ENCODE measurements at places on chromosomes 5 and 9.

GRCh38 chr9:120571443-120572257 is 8.3 kb downstream of the CDK5RAP2 start:
- DNase-seq: no peak

DNA sequence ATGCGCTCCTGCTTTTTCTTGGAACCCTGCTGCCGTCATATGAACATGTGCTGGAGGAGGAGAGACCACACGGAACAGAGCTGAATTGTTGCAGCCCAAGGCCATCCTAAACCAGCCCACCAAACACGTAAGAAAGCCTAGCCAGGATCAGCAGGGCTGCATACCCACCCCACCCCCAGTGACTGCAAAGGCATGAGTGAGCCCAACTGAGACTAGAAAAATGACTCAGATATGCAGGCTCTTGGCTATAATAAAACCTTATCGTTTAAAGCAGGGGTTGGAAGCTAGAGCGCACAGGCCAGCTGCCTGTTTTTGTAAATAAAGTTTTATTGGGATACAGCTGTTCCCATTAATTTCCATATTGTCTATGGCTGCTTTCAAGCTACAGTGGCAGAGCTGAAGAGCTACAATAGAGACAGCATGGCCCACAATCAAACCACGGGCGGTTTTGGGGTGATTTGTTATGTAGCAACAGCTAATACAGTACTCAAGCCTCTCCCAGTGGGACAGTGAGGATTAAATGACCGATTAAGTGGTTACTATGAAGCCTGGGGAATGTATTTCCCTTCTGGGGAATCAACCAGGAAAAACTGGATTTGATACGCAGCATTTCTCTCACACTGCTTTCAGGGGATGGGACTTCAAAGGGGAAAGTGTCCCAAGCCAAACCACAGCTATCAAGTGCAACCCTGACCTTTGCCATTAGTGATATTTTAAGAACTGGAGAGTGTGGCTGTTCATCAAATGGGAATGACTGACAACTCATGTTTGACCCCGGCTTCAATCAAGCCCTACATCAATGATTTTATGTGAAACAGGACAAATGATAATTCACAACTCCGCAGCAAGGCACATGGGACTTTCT is 6.3 kb downstream of the SHB start:
- no peak for DNase-seq

DNA sequence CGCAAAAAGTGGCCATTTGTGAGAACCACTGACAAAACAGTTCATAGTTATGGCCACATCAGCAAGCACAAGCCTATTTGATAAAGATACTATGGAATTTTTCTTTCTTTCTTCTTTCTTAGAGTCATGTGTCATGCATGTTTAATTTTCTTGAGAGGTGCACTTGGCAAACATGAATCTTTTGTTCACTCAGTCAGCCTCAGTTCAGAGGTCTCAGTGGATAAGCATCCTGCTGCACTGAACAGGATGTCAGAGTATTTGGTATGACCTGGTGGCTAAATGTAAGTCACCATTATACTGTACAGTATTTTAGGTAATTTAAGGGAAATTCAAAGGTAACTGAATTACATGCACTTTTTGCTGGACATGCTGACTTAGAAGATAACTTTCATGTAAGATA is 5.4 kb downstream of the NNT start:
- no peak for DNase-seq

DNA sequence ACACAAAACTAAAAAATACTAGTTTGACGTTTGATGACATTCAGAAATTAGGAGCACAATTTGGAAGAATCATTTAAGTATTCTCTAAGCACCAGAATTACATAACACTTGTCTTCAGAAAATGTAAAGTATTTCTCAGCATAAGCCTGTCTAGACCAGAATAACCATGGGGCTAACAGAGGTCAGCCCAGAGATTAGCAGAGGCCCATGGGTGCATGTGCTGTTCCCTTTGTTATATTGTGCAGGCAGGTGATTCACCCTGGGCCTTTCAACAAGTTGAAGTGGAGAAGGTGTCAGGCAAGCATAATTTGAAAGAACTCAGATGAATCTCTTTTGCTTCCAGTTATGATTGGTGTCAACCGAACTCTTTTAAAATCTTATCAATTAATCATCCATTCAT is 227.9 kb downstream of the LURAP1L start:
- no peak for DNase-seq

DNA sequence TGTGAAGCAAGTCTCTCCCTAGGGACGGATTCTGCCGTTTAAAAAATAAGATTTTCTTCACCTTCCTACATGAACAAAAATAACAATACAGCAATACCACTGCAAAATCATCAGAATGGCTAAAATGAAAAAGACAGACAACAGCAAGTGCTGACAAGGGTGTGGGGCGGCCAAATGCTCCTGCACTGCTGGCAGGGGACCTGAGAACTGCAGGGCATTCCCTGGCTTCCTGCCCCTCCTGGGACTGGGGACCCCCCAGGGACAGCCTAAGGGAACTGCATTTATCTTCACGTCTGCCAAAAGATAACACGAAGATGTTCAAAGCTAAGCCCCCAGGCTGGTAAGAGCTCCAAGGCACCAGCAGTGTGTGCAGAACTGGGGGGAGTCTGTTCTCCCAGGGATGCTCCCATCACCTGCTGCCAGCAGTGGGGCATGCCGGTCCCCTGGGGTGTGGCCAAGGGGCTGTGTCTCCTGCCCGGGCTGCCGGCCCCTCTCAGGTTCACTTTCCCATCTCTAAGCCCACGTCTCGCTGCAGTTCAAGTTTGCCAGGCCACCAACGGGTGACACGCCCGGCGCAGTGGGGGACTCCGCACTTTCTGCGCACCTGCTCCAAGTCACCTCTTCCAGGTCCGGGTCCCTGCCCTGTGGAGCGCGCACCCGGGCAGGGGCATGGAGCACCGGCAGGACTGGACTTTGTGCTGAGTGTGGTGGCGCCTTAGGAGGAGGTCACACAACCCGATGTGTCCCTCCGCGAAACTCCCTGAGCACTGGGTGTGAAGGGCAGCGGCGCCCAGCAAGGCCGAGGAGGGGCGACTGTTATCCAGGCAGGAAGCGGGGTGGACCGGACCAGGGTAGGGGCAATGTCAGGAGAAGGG is 4.5 kb upstream of the EGFL7 start:
- DNase-seq: no peak

- no peak for DNase-seq
Measured at GRCh38 chr9:114558027-114558675, 29.4 kb upstream of the ATP6V1G1 start.

DNA sequence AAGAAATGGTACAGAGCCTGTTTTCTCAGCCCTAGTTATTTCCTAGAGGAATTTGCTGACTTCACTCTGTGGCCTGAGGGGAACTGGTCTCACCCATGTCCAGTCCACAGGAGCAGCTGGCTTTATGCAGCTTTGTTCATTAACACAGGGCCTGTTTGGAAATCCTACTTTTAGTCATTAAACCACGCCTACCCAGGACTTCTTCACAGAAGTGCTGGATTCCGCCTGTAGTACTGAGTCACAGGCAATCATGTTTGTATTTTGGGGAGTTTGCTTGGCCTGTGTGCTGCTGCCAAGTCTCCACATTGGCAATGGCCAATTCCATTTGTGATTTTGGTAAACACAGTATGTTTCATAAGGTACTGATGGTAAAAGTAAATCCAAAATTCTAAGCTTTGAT is 52.8 kb downstream of the CTNND2 start:
- DNase-seq: no peak

- DNase-seq: no peak
Measured at GRCh38 chr5:57042524-57042931, 90.6 kb upstream of the MIER3 start.

- DNase-seq: no peak
Measured at GRCh38 chr5:9363026-9363425, 182.8 kb downstream of the SEMA5A start.
